ENCODE measurements at places on chromosomes 2 and 18.

- no peak for DNase-seq
Measured at GRCh38 chr2:145740302-145740701, 1220.4 kb upstream of the ZEB2 start.

GRCh38 chr2:228767196-228767595, 503.9 kb downstream of the PID1 start:
- no peak for DNase-seq

GRCh38 chr18:78473563-78473962, 506.1 kb upstream of the SALL3 start:
- DNase-seq, result no peak

- peak; percentile 87 for DNase-seq
Measured at GRCh38 chr18:21955757-21956652, 213.4 kb upstream of the GATA6 start.

GRCh38 chr2:106011380-106011779, 182.7 kb downstream of the UXS1 start:
- DNase-seq, result no peak
